Stimulated activated CD4-positive, alpha-beta T cell treated with anti-CD3 and anti-CD28 coated beads, Interleukin-1b, Interleukin-23, amount 100 ng/mL, for 4 hours (primary cell): ENCODE measurements at places on chromosomes 7 and 10.

GRCh38 chr10:6786579-6787031, 206.5 kb upstream of the PRKCQ start:
- no peak for DNase-seq

- DNase-seq, result no peak
These were observed 61.8 kb upstream of the LRRC18 start for GRCh38 chr10:49001402-49001801.

DNA sequence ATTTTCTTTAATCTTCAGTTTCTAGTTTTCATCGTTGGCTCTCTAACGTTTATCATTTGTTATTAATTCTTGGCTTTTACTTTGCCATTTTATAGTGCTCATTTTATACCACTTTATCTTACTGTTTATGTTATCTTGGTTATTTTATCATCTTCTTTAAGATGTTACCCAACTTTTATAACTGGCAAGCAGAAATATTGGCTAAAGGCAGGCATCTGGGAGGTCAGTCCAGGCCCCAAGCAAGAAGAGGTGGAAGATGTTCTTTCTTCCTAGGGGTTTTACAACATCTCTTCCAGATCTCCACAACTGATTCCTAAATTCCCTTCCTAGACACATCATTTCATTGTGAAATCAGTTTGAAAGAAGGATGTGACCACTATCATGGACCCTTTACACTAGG, 208.1 kb downstream of the AHR start:
- DNase-seq, result no peak

DNA sequence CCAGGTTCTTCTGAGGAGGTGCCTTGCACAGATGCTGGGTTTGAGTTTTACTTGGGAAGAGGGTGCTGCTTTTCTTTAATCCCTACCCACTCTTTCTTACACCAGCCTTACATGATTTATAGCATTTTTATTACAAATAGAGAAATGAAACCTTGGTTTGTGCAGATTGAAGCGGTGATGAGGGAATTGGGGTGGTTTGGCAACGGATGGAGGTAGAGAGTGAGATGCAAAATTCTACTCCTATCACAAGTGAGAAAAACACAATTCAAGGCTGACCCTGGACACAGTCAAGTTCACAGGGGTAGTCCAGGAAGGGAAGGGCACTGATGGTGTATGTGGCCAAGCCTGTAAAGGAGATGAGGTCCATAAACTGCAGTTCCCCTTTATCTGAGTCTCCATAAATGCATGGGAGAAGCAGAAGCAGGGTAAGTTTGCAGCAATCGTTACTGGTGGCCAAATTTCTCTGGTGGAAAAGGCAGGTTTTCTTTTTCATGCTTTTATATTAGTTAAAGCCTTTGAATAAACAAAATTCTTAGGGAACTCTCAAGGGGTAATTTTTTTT, 214.3 kb downstream of the JAZF1 start:
- DNase-seq, result no peak

- DNase-seq, result no peak
These were observed 3.5 kb downstream of the FZD9 start for GRCh38 chr7:73437091-73437490.

DNA sequence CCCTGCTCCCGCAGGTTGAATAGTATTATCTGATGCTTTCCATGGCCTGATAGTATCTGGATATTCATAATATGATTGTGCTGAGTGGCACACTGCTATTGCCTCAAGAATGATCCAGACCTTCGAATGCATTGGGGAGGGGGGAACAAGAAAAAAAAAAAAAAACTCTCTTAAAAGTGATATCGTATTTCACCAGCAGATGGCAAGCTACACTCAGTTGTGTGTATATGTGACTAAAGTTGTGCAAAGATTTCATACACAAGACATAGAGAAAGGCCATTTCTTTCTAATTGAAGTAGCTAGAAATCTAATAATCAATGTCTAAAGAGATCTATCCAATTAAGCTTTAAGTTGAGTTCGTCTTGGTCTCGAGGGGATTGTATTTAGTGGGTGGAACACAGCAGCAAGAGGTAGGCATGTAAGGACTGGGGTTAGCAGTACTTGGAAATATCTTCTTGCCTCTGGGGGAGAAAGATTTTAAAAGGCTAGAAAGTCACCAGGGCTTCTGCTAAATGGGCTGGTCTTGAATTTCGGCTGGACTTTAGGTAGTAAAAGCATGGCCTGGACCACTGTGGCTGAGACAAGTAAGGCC, 15.3 kb downstream of the SFRP4 start:
- no peak for DNase-seq
